Epithelial cell of proximal tubule (primary cell): ENCODE measurements at places on chromosomes 2 and 18. TPM values are rescaled to one million over a fixed set of nuclear protein-coding genes. Genes with fewer than 3 reads are reported as not detected.

- DNase-seq = no peak
Measured at GRCh38 chr2:129798626-129799025, 180.8 kb upstream of the RAB6C start.

GRCh38 chr2:33090553-33091134 lies 143.9 kb downstream of the LTBP1 start:
- no peak for DNase-seq

DNA sequence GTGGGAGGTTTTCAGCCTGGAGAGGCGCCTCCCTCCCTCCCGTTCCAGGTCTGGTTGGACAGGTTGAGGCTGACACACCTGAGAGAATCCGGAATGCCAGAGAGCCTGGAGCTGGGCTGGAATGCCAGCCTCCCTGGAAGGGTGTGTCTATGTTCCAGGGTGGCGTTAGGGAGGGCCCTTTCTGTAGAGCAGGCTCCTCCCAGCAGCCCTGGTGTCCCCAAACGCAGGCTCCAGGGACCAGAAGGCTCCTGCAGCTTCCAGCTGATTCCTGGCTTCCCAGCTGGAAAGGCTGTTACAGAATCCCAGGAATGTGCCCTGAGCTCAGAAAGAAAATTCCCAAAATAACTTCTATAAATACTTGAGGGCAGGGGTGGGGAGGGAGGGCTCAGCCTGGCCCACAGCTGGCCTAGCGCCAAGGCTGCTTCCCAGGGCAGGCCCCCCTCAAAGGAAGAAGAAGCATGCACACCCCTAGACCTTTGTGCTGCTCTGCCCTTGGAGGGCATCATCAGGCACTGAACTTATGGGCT lies 85.4 kb downstream of the STPG4 start:
- no peak for DNase-seq

DNA sequence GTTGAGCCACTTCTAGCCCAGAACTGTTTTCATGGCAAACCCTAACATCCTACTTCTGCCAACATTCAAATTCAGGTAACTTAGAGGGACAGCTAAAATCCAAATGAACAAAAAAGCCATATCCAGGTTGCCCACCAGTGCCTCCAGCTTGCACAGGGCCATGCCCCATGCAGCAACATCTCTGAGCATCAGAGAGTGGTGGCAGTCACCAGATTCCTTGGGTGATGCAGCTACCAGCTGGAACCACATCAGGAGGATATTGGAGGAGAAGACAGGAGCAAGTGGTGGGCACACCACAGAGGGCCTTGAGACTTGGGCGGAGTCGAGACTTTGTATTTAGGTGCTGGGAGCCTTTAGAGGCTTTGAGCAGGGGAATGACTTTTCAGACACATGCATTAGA lies 50.5 kb downstream of the SDC1 start:
- DNase-seq = no peak

DNA sequence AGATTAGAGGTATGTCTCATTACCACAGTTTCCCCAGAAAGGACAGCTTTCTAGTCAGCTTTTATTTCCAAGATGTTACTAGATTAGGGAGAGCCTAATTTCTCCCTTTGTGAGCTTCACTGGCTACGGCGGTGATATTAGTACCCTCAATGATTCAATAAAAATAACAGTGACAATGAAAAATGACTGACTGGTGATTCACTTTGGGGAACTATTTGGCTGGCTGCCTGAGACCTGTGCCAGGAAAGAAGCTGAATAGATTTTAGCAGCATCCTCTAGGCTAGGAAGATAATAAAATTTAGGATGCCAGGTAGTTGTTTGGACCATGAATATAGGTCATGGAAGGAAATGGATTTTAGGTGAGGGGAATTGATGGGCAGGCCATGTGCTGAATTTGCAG lies 178.7 kb downstream of the FMNL2 start:
- DNase-seq = no peak

- no peak for DNase-seq
Measured at GRCh38 chr18:10122988-10123950, 209.5 kb downstream of the VAPA start.

- DNase-seq = no peak
Measured at GRCh38 chr2:29050591-29050990, 23.7 kb downstream of the PCARE start.

GKN1 gene
- total RNA-seq = not detected in 2 replicates

GRCh38 chr2:54503192-54503591 lies 47.1 kb downstream of the SPTBN1 start:
- DNase-seq = no peak

- no peak for DNase-seq
Measured at GRCh38 chr2:102057502-102058292, 65.9 kb downstream of the IL1R2 start.

MGAT5 gene
- 24.0 and 34.0 TPM in 2 replicates for total RNA-seq

- no peak for DNase-seq
Measured at GRCh38 chr2:25672494-25673299, 680 bp downstream of the DTNB start.

DNA sequence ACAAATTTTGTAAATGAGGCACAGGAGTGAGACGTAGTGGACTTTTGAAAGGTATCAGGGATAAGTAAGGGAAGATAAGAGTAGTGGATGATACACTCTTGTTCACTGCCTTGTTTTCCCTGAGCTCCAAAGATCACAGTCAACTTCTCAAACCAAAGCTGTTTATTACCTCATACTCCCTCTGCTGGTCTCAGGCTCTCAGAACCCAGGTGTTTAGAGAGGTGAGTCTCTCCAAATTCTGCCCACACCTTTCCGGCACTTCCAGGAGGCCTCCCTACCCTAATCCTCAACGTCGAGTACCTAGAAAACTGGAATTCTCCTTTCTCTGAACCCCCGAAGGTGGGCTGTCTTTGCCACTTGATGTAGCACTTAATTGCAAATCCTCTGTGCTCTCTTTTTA lies 621.1 kb downstream of the BCL11A start:
- DNase-seq = no peak

- no peak for DNase-seq
Measured at GRCh38 chr2:202530038-202530437, 104.7 kb upstream of the FAM117B start.

- DNase-seq = no peak
Measured at GRCh38 chr18:62107881-62108280, 79.0 kb downstream of the PIGN start.

DNA sequence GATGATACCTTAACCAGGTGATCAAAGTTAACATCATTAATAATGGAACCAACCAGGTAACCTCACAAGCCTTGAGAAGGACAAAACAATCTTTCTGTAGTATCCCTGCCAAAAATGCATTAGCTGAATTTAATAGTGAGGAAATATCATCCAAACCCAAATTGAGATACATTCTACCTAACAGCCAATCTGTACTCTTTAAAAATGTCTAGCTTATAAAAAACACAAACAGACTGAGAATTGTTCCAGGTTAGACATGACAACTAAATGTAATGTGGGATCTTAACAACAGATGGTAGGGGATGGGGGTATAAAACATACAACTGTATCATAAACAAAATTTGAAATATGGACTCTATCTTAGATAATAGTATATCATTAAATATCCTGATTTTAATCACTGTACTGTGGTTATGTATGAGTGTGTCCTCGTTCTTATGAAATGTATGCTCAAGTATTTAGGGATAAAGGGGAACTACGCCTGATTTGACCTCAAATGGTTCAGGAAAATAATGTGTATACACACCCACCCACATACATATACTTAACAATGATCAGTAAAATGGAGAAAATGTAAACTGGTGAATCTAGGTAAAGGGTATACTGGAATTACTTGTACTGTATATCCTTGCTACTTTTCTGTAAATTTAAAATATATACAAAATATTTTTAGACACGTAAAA lies 1.7 kb downstream of the FANCL start:
- DNase-seq = no peak

GRCh38 chr2:169979025-169979424 lies 151.8 kb downstream of the UBR3 start:
- no peak for DNase-seq

DNA sequence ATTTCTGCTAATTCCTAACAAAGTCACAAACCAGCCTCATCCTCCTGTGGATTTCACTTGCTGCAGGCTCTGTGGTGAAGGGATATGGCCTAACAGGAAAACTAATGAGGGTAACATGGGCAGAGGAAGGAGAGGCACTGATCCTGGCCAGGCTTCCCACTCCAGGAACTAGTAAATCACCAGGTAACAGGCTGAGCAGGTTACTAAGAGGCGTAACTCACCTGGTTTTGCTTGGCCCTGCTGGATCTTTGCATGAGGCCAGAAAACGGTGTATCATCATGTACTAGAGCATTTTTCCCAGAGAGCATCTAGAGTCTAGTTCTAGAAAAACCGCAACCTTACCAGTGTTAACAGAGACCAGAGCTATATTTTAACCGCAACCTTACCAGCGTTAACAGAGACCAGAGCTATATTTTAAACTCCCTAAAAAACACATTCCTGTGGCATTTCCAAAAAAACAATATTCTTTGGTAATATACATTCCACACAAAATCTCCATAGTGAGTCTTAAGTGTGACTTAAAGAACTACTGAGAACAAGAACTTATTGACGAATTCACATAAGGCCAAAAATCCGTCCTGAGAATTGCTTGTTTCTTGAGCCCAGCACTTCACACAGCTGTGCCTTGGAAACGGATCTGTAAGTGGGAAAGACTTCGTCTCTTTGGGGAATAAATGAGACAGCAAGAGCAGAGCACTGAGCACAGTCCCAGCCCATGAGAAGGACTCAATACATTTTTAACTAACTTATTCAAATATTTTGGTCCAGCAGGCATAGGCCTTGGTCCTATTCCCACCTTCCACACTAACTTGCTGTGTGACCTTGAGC lies 43.4 kb downstream of the DPP4 start:
- no peak for DNase-seq
